ENCODE measurements at places on chromosomes 12 and 14. TPM values are rescaled to one million over a fixed set of nuclear protein-coding genes. Genes with fewer than 3 reads are reported as not detected.

KRT4 gene
- 0.86 TPM for polyA plus RNA-seq

GARIN6 gene
- not detected for polyA plus RNA-seq

BDKRB2 gene
- polyA plus RNA-seq, result 10.8 TPM

PTGER2 gene
- 3.9 TPM for polyA plus RNA-seq

NKX2-1 gene
- polyA plus RNA-seq, result not detected

RBP5 gene
- polyA plus RNA-seq, result 30.9 TPM

NANOG gene
- polyA plus RNA-seq, result not detected

SALL2 gene
- polyA plus RNA-seq, result 2.9 TPM

NFATC4 gene
- polyA plus RNA-seq, result 10.4 TPM

EXOC3L4 gene
- polyA plus RNA-seq, result 23.8 TPM

CIT gene
- polyA plus RNA-seq, result 8.5 TPM

NRXN3 gene
- polyA plus RNA-seq, result 0.23 TPM

TMPRSS12 gene
- not detected for polyA plus RNA-seq
